ENCODE measurements at places on chromosomes 5 and 9.

DNA sequence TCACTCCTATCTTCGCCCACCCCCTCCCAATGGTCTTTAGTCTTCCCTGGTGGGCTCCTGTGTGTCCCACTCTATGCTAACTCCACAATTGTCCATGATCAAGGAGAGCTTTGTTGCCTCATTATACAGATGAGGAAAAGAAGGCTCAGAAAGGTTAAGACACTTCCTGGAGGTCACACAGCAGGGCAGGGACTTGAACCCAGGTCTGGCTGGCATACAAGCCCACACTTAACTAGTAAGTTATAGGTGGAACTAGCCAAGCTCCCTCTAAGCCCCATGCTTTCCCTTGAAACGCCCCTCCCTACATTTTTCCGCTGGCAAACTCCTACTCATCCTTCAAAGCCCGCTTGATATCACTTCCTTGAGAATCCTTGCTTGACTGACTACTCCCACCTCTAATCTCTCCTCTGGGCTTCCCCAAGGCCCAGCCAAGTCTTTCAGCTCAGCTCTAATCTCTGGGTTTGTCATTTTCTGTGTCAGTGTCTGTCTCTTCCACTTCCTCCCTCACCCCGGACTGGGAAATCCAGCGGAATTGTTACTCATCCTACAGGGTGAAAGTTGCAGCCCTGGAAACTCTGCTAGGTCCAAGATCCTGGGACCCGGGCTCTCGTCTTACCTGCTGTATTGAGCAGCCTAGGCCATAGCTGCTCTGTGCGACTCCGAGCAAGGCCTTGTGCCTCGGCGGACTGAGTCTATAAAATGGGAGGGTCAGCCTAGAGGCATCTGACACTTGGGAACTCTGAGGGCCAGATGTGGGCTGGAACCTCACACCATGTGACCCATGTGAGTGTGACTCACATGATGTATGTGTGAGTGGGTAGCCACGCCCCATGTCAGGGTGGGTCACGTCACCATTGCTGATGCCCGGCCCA lies 144.5 kb downstream of the GAPVD1 start:
- DNase-seq: no peak

DNA sequence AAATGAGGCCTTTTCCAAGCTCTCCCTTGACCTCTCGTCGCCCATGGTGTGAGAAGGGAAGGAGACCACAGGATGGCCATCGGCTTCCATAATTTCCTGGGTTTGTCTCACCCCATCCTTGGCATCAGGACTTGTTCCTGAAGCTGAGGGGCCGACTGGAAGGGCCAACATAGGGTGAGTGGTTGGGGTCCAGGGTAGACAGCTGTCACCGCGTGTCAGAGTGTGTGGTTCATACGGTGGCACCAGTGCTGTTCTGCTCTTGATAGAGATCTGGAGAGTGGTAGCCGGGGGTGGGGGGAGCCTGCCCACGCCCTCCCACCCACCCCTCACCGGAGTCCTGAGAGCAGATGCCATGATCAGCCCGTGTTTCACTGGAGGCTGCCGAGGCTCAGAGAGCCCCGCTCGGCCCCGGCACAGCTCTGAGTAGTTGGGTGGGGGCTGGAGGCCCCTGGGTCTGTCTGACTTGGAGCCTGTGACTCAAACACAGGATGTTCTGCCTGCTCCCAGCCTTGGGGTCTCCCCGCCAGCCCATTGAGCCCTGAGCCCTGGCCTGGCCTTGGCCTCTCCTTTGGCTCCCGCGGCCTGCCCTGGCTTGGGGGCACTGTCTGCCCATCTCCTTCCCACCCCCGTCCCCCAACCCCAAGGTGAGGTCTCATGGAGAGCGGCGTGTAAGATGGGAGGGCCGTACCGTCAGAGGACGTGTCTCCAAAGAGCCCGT lies 53.1 kb upstream of the IER5L start:
- DNase-seq: no peak

DNA sequence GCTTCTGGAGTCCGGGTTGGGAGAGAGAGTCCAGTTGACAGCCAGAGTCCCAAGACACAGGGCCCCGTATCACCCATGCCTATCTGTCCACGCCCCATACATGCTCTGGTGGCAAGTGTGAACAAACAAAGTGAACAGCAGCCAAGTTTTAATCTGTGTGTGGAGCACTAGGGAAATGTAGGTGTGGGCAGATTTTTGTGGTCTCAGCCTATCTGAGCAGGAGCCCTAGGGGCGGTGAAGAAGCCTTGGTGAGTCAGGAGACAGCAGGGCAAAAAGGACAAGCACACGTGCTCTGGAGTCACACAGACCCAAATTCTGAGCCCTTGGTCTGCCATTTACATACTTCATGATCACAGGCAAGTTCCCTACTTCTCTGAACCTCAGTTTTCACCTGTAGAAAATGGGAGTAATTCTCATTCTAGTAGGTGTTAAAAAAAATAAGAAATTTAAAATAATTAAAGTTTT lies 23.2 kb downstream of the EGR1 start:
- DNase-seq: no peak

DNA sequence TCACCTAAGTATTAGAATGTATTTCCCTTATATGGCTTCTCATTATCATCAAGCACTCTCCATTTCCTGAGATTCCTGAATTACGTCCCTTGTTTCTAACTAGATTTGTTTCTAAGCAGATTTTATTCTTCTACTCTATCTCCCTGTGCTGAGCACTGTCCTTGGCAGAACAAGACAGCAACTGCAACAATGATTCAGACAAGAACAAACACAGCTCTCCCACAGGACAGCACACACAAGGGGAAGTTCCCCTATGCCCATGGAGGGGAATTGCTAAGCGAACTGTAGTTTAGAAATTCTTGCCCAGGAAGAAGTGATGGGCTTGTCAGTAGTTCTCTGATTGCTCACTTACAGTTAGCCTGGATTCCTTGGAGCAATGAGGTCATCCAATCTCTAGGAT lies 759.9 kb downstream of the DTWD2 start:
- no peak for DNase-seq

GRCh38 chr5:7202846-7203245 lies 193.1 kb upstream of the ADCY2 start:
- DNase-seq: no peak

- no peak for DNase-seq
Observed at GRCh38 chr9:94859891-94860290, 133.4 kb downstream of the AOPEP start.

GRCh38 chr9:34386656-34387055 lies 10.0 kb upstream of the MYORG start:
- DNase-seq: no peak

GRCh38 chr5:109676920-109677319 lies 12.8 kb upstream of the MAN2A1 start:
- DNase-seq: no peak

- no peak for DNase-seq
Observed at GRCh38 chr5:18375641-18376040, 741.4 kb downstream of the TAF11L14 start.

- no peak for DNase-seq
Observed at GRCh38 chr5:9456435-9457042, 89.3 kb downstream of the SEMA5A start.

GRCh38 chr5:123000731-123001130 lies 35.8 kb downstream of the PPIC start:
- DNase-seq: no peak

DNA sequence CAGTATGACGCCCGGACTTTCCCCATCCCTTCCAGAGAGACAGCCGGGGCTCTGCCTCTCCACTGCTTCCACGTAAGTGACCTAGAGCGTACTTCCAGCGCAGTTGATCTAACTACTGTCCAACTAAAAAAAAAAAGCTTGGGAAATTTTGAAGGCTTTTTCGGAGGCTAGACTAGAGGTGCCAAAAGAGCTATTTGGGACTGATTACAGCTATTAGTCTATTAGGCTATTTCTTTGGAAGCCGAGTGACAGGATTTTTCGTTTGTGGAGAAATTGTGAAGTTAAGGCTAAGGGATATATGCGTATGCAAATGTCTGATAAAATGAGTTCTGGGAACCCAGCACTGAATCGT lies 1.5 kb downstream of the CCNO start:
- DNase-seq: no peak

- DNase-seq: no peak
Observed at GRCh38 chr5:133830281-133830680, 138.1 kb downstream of the C5orf15 start.

- no peak for DNase-seq
Observed at GRCh38 chr5:142472306-142472951, 147.6 kb upstream of the SPRY4 start.

GRCh38 chr9:112069318-112070169 lies 105.6 kb downstream of the SUSD1 start:
- DNase-seq: no peak

GRCh38 chr9:35552837-35553236 lies 52.2 kb upstream of the TESK1 start:
- DNase-seq: no peak

DNA sequence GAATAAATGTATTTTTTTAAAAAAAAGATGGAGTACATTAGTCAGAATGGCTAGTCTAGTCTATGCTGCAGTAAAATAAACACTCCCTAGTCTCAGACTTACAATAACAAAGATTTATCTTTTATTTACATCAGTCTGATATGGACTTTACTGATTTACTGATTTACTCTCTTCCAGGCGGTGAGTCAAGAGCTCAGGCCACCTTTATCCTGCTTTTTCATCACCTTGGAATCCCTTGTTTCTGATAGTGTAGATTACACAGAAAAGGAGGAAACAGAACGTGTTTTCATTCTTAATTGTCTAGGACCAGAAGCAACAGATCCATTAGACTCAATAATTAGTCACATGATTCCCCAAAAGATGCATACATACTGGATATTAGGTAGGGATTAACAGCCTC lies 290.1 kb upstream of the TRPC7 start:
- DNase-seq: no peak

GRCh38 chr5:23316060-23316591 lies 191.3 kb upstream of the PRDM9 start:
- DNase-seq: no peak

DNA sequence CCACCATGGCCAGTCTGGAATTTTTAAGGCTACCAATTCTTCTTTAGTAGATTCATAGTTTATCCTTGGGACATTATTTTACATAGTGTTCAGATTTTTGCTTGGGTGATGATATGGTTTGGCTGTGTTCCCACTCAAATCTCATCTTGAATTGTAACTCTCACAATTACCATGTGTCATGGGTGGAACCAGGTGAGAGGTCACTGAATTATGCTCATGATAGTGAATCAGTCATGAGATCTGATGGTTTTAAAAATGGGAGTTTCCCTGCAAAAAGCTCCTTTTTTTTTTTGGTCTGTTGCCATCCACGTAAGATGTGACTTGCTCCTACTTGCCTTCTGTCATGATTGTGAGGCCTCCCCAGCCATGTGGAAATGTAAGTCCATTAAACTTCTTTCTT lies 163.9 kb downstream of the GABRG2 start:
- no peak for DNase-seq

GRCh38 chr5:96048763-96049162 lies 87.1 kb upstream of the ELL2 start:
- DNase-seq: no peak

DNA sequence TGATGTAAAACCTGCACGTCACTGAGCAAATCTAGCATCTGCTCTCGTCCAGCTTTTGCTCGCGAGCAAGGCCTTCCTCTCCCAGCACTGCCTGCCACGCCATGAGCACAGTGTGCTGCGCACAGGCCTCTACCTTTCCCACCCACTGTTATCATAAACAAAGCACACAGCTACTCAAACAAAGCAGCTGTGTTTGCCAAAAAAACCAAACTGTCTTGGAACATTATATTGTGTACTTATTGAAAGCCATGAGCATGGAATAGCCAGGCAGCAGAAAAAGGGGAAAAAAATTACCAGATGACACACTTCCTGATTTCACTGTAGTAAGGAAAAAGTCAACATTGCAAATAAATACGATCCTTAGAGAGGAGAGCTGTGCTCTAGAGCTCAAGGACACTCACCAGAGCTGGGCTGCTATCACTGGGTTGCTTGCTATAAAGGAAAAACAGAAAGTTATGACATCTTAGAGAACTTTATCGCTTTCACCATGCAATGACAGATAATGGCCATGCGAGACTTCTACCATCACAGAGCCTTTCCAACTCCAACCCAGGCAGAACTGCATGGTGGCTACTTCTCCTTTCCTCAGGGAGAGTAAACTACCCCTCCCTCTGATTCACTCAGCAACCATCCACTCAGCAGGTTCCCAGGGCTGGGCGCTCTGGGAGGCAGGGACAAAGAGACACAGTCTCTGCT lies 69.6 kb downstream of the EPB41L4B start:
- no peak for DNase-seq

DNA sequence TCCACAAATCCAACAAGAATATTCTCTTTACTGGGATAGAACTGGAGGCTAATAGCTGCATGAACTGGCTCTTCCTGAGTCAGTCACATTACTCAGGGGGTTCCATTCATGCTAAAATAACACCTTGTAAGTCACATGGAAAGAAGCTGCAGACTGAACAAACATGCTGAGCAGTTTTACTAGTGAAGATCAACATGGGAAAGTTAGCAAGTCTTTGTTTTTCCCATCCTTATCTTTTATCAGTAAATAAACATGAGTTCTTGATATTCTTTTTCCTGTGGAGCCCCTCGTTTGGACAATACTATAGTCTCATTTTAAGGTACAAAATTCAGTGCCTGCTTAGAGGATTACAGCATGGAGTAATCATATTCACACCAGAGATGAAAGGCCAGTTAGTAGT lies 43.7 kb upstream of the TEK start:
- DNase-seq: no peak

- DNase-seq: no peak
Observed at GRCh38 chr5:94969174-94969573, 315.7 kb downstream of the MCTP1 start.

DNA sequence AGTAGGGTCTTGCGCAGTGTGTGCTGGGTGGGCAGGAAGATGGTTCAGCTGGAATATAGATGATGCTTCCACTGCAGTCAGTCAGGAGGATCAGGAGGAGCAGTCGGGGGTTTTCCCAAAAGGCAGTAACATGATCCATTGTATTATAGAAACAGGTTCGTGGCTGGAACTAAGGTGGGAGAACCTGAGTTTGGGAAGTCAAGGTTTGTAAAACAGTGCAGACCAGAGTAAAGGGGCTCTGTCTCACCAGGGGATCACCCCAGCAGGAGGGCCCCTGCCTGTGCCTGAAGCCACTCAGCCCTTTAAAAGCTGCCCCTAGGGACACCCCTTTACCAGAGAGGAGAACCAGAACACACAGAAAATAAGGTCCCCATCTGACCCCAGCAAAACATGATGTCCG lies 213.4 kb downstream of the AUH start:
- no peak for DNase-seq

Data from stimulated activated CD8-positive, alpha-beta memory T cell treated with anti-CD3 and anti-CD28 coated beads, Interleukin-15, amount 100 ng/mL, for 24 hours (primary cell).